ENCODE measurements at places on chromosomes 4 and X.

DNA sequence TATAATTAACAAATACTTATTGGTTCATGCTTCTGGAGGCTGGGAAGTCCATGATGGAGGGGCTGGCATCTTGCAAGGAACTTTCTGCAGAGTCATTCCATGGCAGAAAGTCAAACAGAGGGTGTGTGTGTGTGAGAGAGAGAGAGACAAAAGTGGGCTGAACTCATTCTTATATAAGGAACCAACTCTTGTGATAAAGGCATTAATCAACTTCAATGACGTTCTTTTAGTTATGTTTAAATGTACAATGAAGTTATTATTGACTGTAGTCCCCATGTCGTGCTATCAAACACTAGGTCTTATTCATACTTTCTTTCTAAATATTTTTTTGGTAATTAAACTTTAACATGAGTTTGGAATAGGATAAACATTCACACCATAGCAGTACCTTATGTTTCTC, 1408.8 kb downstream of the STIM2 start:
- DNase-seq, result no peak

GRCh38 chrX:63930140-63930539, 145.1 kb upstream of the ARHGEF9 start:
- DNase-seq, result no peak

DNA sequence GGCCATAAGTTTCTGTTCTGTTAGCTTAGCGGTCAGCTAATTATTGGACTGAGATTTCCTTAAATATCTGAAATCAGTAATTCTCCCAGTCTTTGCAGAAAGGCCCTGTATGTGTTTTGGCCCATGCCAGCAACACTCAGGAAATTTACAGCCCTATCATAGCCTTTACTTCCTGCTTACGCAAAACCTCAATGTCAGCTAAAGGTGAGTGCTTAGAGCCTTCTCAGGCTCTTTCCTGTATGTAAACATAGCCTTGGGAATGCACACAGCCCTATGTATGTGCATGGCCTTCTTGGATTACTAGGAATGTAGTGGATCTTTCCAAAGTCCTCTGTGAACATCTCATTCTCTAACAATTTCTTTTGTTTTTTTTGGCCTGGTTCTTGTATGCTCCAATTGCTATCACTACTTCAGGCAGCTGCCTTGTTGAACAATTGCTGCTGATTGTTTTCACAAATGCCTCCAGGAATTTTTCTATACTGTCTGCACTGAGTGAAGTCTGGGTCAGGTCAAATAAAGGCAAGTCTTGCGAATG, 200.0 kb downstream of the PPP1R2C start:
- DNase-seq, result no peak

- DNase-seq, result no peak
Measured at GRCh38 chr4:160604541-160604940, 1501.7 kb downstream of the RAPGEF2 start.

GRCh38 chrX:71989768-71990426, 79.3 kb downstream of the NHSL2 start:
- DNase-seq, result no peak

Measured in T-helper 22 cell (primary cell).